ENCODE measurements at places on chromosomes 3 and 15. TPM values are rescaled to one million over a fixed set of nuclear protein-coding genes. Genes with fewer than 3 reads are reported as not detected.

DNA sequence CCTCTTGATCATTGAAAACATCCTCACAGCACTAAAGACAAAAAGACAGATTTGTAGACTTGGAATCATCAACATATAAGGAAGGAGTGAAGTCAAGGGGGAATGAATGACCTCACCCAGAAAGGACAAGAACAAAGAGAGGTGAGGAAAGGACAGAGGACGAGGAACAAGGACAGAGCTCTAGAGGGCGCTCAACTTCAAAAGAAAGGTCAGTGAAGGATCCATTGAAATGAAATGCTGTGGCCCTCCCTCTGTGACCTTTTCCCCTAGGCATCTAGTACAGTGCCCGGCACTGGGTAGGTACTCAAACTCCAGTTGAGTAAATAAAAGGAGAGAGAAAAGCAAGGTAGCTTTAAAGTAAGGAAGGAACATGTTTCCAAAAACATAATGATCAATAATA lies 2.6 kb downstream of the ATP8B4 start:
- no peak for DNase-seq

DNA sequence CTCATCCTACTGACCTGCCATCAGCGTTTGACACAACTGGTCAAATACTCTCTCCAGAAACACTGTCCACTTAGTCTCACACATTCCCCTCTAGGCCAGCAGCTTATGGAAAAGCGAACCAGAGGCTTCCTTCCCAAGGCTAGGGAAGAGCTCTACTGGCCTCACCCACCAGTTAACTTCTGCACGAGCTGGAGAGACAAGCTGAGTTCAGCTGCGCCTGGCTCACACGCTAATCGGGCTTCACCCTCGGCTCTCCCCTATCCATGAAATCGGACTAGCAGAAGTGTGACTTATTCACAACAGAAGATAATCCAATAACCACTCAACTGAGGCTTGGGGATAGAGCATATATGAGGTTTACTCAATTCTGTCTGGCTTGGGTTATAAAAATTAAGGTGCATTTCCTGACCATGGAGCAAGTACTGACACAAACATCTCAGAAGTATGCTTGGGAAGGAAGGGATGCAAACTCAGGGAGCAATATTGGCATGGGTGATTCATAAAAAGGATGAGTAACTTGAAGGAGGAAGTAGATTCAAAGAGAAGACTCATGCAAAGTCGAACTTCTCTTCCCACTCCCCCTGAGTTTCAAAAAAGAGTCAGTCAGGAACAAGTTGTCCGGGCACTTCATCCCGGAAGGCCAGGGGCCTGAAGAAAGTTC lies 73.1 kb downstream of the XXYLT1 start:
- no peak for DNase-seq

DNA sequence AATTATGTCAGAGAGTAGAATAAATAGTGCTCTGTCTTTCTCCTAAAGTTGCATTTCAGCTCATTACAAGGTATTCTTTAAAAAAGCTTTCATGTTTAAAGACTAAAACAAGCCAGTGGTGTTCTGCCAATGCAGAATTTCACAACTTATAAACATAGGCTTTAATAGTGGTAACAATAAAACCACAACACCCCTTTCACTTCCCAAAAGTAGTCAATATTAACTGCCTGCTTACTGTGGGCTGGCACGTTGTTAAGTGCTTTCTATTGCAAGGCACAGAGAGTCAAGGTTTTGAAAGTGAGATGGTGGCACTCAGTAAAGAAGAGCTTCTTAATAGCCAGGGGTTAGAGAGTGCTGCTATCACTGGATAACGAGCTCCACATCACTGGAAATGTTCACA lies 8.4 kb upstream of the RTP1 start:
- DNase-seq = no peak

Gene GOLGA8G
- polyA plus RNA-seq = not detected

GRCh38 chr15:78140292-78140691 lies 8.9 kb upstream of the IDH3A start:
- DNase-seq = no peak

Gene AMIGO3
- 1.9 TPM for polyA plus RNA-seq

- no peak for DNase-seq
Measured at GRCh38 chr3:170486398-170486797, 67.7 kb downstream of the CLDN11 start.

DNA sequence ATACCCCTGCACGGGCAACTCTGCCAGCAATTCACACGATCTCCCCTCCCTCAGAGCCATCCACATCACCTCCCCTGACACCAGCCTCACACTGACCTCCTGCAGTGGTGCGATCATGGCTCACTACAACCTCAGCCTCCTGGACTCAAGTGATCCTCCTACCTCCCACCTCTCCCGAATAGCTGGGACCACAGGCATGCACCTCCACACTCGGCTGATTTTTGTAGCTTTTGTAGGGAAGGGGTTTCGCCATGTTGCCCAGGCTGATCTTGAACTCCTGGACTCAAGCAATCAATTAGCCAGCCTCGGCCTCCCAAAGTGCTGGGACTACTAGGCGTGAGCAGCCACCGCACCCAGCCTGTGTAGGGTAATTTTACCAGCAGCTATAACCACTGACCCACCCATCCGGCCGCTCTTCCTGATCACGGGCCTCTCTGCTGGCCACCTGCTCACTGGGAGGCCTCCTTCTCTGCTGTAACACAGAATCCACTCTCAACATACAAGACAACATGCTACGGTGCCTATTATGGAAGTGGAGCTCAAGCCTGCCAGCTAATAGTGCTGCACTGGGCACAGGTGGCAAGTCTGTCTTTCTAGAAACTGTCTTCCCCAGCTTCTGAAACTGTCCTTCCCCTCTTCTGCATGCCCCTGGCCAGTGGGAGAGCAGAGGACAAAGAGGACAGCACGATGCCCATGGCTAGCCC lies 4.6 kb downstream of the GP9 start:
- DNase-seq = no peak

GRCh38 chr15:79296583-79296982 lies 14.1 kb downstream of the ANKRD34C start:
- no peak for DNase-seq

DNA sequence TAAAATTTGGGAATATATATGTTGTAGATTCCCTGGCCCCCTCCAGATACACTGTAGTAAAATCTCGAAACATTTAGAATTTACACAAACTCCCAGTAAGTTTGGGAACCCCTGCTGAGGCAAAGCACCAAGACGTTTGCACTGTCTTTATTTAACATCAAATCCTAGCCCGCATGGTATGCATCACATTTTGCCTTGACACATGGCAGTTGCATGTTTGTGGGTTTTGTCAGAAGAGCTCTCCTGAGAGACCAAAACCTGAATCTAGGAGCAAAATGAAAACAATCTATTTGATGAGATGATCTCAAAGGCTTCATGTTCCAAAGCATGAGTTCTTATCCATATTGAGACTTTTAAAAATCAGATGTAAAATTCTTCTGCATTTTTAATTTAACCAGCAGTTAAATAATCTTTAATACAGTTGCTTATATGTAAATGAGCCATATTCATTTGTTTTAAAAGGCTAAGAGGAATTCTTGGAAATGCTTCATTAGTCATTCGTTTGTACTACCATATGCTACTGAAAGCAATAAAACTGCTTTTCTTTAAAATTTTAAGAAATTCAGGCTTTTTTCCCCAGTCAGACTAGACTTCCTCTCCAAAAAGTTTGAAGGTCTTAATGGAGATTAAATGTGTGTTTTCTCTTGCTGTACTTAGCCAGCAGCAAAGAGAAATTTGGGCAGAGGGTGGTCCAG lies 105.2 kb upstream of the BOC start:
- no peak for DNase-seq

DNA sequence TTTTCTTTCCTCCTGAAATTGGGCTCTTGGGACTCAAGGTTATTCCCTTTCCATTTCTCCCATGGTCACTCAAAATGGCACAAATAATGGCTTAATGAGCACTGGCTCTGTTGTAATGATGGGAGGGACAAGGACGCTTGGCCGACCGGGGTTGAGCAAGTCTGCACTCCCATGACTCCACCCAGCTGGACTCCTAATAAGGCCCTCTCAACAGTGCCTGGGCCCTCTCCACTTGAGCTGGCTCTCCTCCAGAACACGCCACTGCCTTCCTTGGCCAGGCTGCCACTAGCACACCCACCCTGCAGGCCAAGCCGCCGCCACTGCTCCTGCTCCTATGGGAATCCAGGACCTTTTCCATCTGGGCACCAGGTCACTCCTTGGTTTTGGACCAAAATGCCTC lies 42.3 kb downstream of the ADCY5 start:
- DNase-seq = no peak

- no peak for DNase-seq
Measured at GRCh38 chr3:190642016-190642415, 128.1 kb downstream of the IL1RAP start.

- no peak for DNase-seq
Measured at GRCh38 chr3:149933008-149933407, 37.7 kb downstream of the PFN2 start.

Gene ST3GAL6
- polyA plus RNA-seq = 64.7 TPM

- no peak for DNase-seq
Measured at GRCh38 chr3:17967111-17967510, 224.7 kb upstream of the TBC1D5 start.

Gene NR2E3
- 0.64 TPM for polyA plus RNA-seq

GRCh38 chr15:62603742-62604141 lies 438.7 kb upstream of the C2CD4B start:
- no peak for DNase-seq

DNA sequence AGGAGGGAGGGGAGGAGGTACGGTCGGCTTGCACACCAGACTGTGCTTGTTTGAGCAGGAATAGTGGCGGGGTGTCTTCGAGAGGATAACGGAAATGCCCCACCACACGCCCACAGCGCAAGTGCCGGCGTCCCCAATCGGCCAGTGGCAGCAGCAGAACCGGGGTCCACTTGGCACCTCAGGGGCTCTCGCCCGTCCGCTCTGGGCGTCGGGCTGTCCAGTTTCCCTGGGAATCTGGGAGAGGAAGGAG lies 53.7 kb downstream of the CCDC54 start:
- DNase-seq = peak; percentile 45

- DNase-seq = no peak
Measured at GRCh38 chr15:29651476-29652233, 170.6 kb downstream of the TJP1 start.

DNA sequence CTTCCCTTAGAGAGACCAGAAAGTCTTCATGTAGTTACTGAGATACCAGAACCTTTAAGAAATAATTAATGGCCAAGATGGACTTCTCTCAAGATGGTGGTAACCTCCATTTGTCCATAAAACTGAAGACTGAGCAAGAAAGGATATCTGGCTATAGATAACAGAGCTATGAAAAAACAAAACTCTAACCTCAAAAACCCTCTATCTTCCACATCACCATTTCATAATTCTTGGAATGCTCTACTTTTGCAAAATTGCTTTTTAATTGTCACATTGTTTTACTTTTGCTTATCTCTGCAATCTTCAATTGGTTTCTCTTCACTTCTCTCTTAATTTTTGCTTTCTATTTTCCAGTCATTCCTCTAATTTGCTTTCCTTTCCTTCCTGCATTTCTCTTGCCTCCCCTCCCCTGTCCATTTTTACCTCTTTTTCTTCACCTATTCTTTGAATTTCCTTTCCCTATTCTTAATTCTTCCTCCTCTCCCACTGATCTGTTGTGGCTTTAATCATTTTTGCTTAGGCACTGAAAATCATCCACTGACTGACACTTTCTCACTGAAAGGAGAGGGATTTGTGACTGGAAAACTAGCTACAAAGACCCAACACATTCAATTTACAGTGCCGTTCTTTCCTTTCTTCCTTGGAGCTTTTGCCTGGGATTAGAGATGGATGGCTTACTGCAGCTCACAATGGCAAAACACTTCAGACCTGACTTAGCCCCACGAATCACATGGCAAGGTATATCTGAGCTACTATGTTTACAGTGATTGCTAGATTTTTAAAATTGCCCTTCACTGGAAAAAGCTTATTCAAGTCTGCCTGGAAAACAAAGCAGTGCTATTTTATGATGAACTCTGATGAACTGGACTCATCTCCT lies 242.8 kb downstream of the CHST2 start:
- DNase-seq = no peak

DNA sequence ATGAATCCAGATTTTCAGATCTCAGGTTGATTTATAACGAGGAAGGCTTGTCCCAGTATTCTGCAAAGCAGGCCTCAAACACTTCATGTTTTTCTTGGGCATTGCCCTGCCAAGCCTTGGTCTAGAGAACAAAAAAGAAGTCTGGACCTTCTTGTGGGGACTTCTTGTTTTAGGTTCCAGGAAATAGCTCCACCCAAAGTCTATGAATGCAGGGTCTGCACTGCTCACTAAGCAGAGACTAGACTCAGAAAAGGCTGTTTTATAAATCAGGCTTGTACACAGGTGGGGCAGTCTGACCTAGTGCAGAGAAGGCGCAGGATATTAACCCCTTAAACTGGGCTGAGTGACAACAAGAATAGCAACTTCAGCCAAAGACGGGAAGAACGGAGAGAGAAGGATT lies 44.3 kb downstream of the GLB1 start:
- DNase-seq = no peak

DNA sequence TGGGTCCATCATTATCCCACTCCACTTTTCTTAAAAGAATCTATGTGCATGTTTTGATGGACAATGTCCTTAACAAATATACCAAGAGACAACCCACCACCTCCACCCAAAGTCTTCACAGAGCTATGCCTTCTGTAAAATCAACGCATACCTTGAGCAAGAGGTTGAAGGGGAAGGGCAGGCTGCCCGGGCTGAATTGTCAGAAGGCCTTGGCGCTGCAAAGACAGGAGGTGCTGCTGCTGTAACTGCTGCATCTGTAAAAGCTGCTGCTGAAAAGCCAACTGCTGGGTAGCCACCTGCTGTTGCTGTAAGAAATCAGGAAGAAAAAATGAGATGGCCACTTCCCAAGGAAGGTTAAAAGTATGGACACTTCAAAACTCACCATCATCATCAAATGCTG lies 536.7 kb downstream of the FOXP1 start:
- no peak for DNase-seq

Gene SLC12A1
- 563 TPM for polyA plus RNA-seq

Gene ZNF662
- 18.4 TPM for polyA plus RNA-seq

Gene DISP2
- polyA plus RNA-seq = 0.92 TPM

GRCh38 chr15:42707068-42707467 lies 29.9 kb downstream of the CDAN1 start:
- no peak for DNase-seq

DNA sequence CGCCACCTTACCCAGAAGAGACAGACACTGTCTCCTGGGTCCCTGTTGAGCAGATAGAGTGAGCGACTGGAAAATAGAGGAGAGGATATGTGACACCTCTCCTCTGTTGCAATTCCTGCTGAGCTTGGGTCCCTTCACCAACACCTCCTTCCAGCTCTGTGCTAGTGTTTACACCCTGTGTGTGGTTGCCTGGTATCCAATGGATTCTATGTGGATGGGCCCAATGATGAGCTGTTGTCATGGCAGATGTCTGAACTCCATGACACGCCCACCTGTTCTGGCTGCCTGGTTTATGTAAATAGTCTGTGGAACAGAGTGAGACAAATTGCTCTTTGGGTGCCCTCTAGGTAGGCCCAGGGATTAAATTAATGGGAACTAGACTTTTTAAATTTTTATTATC lies 23.7 kb downstream of the RBM5 start:
- DNase-seq = no peak

- DNase-seq = no peak
Measured at GRCh38 chr3:50297896-50298725, 1.1 kb downstream of the HYAL3 start.

DNA sequence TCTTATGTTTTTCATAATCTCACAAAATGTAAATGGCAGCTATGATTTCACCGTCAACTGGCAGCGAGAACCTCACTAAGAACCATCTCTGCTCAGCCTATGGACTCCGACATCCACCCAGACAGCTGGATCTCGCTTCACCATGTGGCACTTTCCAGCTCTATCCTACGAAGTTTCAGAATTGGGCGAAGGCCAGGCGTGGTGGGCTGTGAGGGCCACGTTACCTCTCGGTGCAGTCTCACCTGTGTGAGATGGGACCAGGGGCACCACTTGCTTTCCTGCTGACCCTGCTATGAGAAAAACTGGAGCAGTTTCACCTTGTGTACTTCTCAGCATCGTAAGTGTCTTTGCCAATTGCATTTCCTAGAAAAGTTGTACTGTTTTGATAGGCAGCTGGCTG lies 32.3 kb downstream of the CHDH start:
- DNase-seq = no peak
